Activated T-helper 1 cell treated with anti-CD3 and anti-CD28 coated beads, Interleukin-2, amount 50 U/mL, for 16 hours (primary cell): ENCODE measurements at places on chromosomes 7 and 10.

- DNase-seq: no peak
These were observed 90.5 kb upstream of the PAX2 start for GRCh38 chr10:100654782-100655325.

DNA sequence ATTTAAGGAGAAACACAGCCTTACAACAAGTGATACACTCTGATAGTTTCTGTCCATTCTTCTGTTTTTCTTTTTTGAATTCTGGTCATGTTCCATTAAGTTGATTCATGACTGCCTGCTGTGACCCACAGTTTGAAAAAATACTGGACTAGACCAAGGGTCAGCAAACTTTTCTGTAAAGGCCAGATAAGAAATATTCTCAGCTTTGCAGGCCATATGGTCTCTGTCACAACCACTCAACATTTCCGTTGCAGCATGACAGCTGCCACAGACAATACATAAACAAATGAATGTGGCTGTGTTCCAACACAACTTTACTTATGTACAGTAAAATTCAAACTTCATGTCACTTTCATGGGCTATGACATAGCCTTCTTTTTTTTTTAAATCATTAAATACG, 156.7 kb downstream of the PLXNA4 start:
- no peak for DNase-seq

GRCh38 chr7:148563583-148564274, 26.8 kb upstream of the C7orf33 start:
- no peak for DNase-seq

- DNase-seq: no peak
These were observed 9.6 kb upstream of the NUPR2 start for GRCh38 chr7:56125831-56126230.

GRCh38 chr7:116971869-116972268, 18.6 kb downstream of the ST7 start:
- DNase-seq: no peak

DNA sequence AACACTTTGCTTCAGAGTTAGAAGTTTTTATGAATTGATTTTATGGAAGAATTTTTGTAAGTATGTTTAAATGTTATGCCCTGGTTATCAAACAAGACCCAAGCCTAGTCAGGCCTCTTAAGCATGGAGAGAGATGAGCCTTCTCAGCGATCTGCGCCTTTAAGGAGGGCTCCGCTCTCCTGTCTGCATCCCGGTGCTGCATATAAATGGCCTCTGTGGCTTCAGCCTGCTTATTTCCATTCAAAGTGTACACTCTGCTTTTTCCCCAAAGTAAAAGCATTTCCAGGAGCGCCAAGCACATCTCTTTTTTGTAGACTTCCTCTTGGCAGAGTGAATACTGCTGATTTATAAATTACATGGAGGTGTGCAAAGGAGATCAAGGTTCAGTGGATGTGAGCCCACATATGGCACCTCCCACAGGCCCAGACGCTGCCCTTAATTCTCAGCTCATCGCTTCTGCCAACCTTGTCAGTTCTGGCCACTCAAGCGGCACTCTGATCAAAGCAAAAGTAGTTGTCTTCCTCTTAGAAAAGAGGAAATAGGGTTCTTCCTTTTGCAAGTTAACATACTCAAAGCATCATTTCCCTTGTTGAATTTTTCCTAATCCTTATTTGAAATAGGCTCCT, 70.0 kb upstream of the SFMBT2 start:
- no peak for DNase-seq

GRCh38 chr7:96016056-96016586, 243.8 kb downstream of the DYNC1I1 start:
- no peak for DNase-seq

DNA sequence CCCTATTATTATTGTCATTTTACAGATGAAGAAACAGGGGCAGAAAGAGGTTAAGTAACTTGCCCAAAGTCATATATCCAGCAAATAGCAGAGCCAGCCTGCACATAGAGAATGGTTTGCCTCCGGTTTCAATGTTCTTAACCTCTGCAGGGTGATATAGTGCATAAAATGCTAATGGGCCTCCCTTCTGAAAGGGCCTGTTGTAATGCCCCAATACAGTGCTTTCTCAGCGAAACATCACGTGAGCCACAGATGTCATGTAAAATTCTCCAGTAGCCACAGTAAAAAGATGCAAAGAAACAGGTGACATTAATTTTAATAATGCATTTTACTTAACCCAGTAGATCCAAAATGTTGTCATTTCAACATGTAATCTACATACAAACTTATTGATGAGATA, 38.1 kb downstream of the LRGUK start:
- no peak for DNase-seq

GRCh38 chr7:158531661-158532060, 56.0 kb downstream of the PTPRN2 start:
- no peak for DNase-seq

- no peak for DNase-seq
These were observed 118.4 kb upstream of the TCERG1L start for GRCh38 chr10:131429942-131430341.

DNA sequence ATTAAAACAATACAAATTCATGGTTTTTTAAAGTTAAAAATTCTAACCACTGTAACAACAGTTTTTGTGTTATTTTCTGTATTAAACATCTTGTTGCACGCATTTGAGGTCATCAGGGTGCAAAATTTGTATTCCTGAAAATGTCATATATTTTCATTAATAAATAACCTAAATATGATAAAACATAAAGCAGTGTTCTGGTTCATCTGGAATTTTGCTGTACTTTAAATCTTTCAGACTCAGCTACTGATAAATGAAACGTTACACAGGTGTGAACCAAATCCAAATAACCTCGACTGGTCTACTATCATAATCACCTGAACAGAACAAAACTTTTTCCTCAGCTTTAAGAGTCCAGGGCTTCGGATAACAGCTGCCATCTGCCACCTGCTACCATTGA, 6.9 kb downstream of the IFIT2 start:
- DNase-seq: no peak

GRCh38 chr7:153835712-153836265, 216.4 kb upstream of the DPP6 start:
- DNase-seq: no peak

DNA sequence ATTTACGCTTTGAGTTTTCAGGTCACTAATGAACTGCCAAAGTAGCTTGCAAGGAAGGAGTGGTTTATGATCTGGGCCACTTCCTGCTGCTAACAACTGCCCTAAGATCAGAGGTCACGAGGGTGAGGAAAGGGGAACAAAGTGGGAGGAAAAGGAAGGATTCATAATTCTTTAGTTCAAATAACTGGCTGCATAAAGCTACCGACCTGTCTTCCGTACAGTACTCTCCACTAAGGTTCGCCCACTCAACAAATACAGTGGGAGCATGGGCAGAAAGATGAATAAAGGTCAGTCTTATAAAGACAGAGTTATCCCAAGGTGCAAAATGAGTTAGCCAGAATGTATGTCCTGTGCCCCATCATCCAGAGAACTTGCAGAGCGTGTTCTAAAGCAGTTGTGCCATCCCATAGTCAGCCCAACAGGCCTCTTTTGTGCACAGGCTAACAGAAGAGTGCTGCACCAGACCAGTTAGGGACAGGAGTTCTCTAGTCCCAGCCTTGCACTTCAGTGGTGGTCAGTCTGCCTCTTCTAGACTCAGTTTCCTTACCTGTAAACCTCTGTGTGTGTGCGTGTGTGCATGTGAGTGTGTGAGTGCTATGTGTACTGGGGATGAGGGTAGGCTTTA, 65.9 kb downstream of the CREB3L2 start:
- no peak for DNase-seq

- no peak for DNase-seq
These were observed 85.1 kb upstream of the KMT2E start for GRCh38 chr7:104928721-104929400.

- DNase-seq: no peak
These were observed 2.7 kb upstream of the SCD start for GRCh38 chr10:100344241-100344788.
